ENCODE measurements at places on chromosomes 1 and 21.
A peak's percentile ranks its signal among the peaks of the same experiment; 100 is the strongest.

GRCh38 chr1:184745110-184745509 lies 9.5 kb downstream of the EDEM3 start:
- H3K4me1 ChIP-seq, result peaks cover 42% of the 10 kb centered on the region
- peak overlapping the region; percentile 91 for H3K27ac ChIP-seq
- no peak for DNase-seq
- no peaks in the 10 kb centered on the region for H3K27me3 ChIP-seq

DNA sequence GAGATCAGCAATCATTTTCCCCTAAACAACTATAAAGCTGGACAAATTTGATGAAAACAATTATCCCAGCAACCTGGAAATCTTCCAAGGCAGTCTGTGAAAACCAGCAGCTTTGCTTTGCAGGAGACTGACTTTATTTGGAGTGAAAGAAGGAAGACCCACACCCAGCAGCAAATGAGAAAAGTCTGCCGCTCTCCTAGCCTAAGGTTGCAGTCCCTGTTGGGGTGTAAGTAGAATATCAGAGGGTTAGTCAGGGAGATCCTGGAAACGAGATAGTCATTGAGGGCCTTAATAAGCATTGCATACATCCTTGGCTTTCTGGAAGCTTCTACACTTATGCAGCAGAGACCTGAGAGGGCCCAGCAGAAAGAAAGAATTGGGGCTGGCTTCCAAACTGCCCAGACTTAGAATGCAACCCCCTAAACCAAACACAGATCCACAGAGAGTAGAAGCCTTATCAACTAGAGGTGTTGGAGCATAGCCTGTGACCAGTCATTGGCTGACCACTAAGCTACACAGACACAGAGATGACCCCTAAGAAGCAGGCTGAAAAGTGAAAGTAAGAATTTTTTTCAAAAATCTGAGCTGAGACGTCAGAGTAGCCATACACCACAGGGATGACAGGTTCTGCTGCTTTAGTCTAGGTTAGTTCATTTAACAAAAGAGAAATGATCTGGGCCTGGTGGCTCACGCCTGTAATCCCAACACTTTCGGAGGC lies 98.3 kb downstream of the LYPLAL1 start:
- H3K27ac ChIP-seq, result peak overlapping the region; percentile 21
- H3K4me1 ChIP-seq, result peaks cover 6% of the 10 kb centered on the region
- no peaks in the 10 kb centered on the region for H3K36me3 ChIP-seq
- no peak overlapping the region for H3K4me3 ChIP-seq

GRCh38 chr1:169570172-169570574 lies 16.1 kb downstream of the F5 start:
- no peak overlapping the region for H3K27ac ChIP-seq
- H3K4me3 ChIP-seq, result no peak overlapping the region
- peaks cover 2% of the 10 kb centered on the region for H3K36me3 ChIP-seq
- H3K4me1 ChIP-seq, result no peaks in the 10 kb centered on the region

DNA sequence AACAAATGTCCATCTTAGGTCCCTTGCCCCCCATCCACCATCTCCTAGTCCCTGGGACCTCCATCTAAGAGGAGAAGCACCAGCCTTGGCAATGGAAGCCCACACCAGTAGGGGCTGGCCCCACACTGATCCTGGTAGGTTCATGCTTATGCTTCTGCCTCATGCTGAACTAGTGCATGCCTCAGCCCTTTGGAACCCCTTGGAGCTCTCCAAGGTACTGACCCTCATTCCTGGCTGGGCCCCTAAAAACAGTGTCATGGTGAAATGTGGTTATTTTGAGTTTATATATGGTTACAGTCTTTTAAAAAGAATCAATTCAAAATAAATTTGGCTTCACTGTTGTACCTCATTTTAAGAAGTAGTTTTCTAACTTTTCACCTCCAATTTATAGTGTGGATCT lies 108.3 kb downstream of the HIVEP3 start:
- DNase-seq, result no peak
- no peaks in the 10 kb centered on the region for H3K27me3 ChIP-seq
- H3K27ac ChIP-seq, result no peak overlapping the region
- no peak overlapping the region for H3K4me3 ChIP-seq
- peaks cover 54% of the 10 kb centered on the region for H3K4me1 ChIP-seq

- H3K4me3 ChIP-seq, result no peak overlapping the region
- no peaks in the 10 kb centered on the region for H3K4me1 ChIP-seq
- no peak overlapping the region for H3K27ac ChIP-seq
- H3K36me3 ChIP-seq, result no peaks in the 10 kb centered on the region
- no peak for DNase-seq
- H3K27me3 ChIP-seq, result no peaks in the 10 kb centered on the region
These were observed 1577.9 kb downstream of the PLA2G4A start for GRCh38 chr1:188406636-188407035.

- H3K27me3 ChIP-seq, result no peaks in the 10 kb centered on the region
- no peak overlapping the region for H3K27ac ChIP-seq
- H3K4me1 ChIP-seq, result no peaks in the 10 kb centered on the region
- DNase-seq, result no peak
These were observed 124.3 kb downstream of the PBX1 start for GRCh38 chr1:164683235-164683634.

DNA sequence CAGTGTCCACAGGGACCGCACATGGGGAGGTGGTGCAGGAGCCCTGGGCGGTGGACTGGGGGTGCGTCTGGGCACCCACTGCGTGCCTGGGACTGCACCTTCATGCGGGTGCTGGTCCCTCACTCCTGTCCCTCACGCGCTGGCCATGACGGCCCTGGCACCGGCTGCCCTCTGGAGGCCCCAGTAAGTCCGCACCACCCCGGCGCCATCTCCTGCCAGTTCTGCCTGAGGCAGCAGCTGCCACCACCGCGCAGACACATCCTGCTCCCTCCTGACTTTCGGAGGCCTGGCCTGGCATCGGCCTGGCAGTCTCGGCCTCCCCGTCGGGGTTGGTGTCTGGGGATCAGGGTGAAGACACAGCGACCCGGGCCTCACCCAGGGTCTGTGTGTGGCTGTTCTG lies 64.8 kb downstream of the MORN1 start:
- peaks cover 13% of the 10 kb centered on the region for H3K27me3 ChIP-seq
- DNase-seq, result no peak
- H3K4me3 ChIP-seq, result no peak overlapping the region
- H3K27ac ChIP-seq, result no peak overlapping the region
- peaks cover 11% of the 10 kb centered on the region for H3K4me1 ChIP-seq
- no peaks in the 10 kb centered on the region for H3K36me3 ChIP-seq

- no peaks in the 10 kb centered on the region for H3K27me3 ChIP-seq
- H3K27ac ChIP-seq, result no peak overlapping the region
- H3K4me1 ChIP-seq, result no peaks in the 10 kb centered on the region
- no peak overlapping the region for H3K4me3 ChIP-seq
- no peak for DNase-seq
These were observed 137.2 kb downstream of the ADGRL2 start for GRCh38 chr1:81937791-81938450.

DNA sequence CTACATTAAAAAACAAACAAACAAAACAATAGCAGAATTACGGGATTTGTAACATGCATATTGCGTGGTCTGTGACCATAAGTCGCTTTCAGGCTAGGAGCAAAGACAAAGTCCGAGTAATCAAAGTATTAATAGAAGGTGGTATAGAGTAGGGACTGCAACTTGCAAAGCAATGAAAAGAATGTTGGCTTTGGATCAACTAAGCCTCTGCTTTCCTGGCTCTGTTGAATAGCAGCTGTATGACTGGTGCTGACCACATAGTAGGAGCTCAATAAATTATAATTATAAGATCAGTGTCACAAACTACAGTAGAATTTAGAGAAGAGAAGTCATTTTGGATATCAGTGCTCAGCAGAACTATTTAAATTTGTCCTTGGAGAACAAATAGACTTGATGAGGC lies 586.4 kb downstream of the DPYD start:
- DNase-seq, result no peak
- no peak overlapping the region for H3K27ac ChIP-seq
- no peaks in the 10 kb centered on the region for H3K36me3 ChIP-seq
- H3K27me3 ChIP-seq, result no peaks in the 10 kb centered on the region
- H3K4me3 ChIP-seq, result no peak overlapping the region

Data from central memory CD8-positive, alpha-beta T cell (primary cell).